ENCODE measurements at places on chromosomes 6 and 20.

GRCh38 chr6:149366267-149366921 is 33.7 kb upstream of the SUMO4 start:
- DNase-seq: no peak

DNA sequence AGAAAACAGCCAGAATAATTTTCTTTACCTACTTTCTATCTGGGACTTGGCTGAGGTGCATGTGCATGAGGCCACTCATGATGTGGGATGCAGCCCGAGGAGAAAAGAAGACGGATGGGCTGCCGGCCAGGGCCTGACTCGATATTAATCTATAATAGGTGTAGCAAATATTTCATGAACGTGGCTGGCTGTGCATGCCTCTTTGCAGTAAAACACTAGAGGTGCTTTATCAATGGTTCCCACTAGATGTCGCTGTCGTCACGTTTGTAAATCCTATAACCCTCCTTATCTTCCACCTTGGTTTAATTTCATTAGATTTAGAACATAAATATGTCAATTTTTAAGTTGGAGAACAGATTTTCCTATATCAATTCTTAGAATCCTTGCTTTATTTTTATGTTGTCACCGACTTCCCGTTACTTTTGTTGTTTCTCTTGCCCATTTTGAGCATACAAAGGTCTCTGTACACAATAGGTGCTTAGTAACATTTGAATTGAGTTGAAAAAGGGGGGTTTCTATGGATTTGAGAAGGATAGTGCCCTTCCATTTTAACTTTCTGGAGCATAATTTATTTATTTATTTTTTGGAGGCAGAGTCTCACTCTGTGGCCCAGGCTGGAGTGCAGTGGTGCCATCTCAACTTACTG is 19.6 kb upstream of the FERMT1 start:
- peak; percentile 10 for DNase-seq

GRCh38 chr6:12381587-12381986 is 91.4 kb downstream of the EDN1 start:
- DNase-seq: no peak

- DNase-seq: no peak
Measured at GRCh38 chr6:52209770-52210169, 23.6 kb downstream of the IL17A start.

GRCh38 chr6:149925974-149926777 is 3.3 kb upstream of the RAET1G start:
- no peak for DNase-seq

- no peak for DNase-seq
Measured at GRCh38 chr20:39195582-39196021, 233.5 kb downstream of the DHX35 start.

GRCh38 chr6:38212579-38212978 is 393.1 kb downstream of the ZFAND3 start:
- DNase-seq: no peak

DNA sequence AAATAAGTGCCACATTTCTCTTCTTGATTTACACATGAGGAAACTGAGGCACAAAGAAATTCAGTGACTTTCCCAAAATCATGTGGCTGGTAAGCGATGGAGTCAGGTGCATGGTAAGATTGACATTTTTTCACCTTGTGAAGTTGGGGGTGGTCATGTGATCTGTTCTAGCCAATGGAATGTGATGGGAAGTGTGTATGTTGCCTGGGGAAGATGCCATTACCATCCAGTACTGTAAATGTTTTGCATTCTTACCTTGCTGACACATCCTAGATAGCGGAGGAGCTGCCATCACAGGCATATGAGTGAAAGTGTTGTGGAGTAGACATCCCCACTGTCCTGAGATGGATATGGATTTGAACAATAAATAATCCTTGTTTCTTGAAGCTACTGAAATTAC is 499.6 kb upstream of the SULF2 start:
- DNase-seq: no peak

DNA sequence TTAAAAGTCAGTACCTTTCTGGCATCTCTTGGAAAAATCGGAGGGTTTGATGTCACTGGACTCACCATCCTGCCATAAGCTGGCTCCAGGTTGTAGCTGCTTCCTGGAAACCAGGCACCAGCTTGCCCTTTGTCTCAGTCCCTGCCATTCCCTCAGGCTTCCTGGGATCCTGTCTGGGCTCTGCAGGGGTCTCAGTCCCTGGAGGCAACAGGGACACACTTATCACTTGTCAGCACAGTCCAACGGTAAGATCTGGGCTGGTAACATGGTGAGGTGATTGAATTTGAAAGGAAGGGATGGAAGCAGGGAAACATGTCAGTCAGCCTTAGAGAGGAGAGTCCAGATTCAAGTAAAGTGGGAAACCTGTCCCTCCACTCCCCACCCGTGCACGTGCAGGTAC is 147.6 kb upstream of the ECI2 start:
- DNase-seq: no peak

GRCh38 chr20:48824830-48825565 is 2.8 kb downstream of the PREX1 start:
- no peak for DNase-seq

- no peak for DNase-seq
Measured at GRCh38 chr6:100179576-100179975, 185.6 kb upstream of the MCHR2 start.

- DNase-seq: no peak
Measured at GRCh38 chr6:22575190-22575589, 5.8 kb downstream of the HDGFL1 start.

- no peak for DNase-seq
Measured at GRCh38 chr20:7383216-7383615, 557.0 kb downstream of the HAO1 start.

DNA sequence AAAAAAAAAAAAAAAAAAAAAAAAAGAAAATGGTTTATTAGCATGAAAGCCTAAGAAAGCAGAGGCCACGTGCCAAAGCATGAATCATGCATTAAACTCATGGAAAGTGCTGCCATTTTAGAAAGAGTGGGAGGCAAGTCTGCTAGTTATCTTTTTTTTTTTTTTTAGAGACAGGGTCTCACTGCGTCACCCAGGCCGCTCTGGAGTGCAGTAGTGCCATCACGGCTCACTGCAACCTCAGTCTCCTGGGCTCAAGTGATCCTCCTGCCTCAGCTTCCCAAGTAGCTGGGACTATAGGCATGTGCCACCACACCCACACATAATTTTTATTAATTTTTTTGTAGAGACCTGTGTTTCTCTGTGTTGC is 5.2 kb downstream of the VWA7 start:
- DNase-seq: no peak

GRCh38 chr6:32198866-32199265 is 6.4 kb upstream of the GPSM3 start:
- no peak for DNase-seq

- no peak for DNase-seq
Measured at GRCh38 chr20:13402171-13402760, 181.2 kb downstream of the ISM1 start.

GRCh38 chr6:119483908-119484307 is 134.3 kb upstream of the MAN1A1 start:
- no peak for DNase-seq

DNA sequence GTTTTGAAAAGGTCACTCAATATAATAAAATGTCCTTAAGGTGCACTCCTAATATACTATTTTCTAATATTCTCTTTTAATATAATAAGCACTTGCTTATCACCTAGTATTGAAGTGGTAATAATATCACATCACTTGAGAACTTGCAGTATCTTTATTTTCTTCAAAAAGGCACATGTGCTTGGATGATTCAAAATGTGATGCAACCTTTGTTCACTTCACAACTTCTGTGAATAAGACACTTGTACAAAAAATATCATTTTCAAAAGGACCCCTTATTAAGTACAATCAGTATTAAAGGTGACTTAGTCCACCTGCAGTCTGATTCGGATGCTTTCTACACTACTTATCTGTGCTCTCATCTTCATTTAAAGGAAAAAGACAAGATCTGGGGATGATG is 3.4 kb downstream of the PRELID3B start:
- DNase-seq: no peak

DNA sequence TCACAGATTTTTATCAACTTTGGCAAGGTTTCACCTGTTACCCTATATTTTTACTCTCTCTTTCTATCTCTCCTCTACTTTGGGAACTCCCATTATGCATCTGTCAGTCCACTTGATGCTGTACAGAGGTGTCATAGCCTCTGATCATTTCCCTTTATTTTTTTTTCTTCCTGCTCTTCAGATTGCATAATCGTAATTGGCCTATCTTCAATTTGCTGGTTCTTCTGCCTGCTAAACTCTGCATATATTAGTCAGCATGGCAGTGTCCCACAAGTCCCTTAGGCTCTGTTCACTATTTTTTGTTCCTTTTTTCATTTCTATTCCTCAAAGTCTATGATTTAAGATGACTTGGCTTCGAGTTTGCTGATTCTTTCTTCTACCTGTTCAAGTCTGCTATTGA is 44.7 kb upstream of the MICB start:
- no peak for DNase-seq

GRCh38 chr6:47919875-47920274 is 138.0 kb downstream of the OPN5 start:
- no peak for DNase-seq

- no peak for DNase-seq
Measured at GRCh38 chr6:163191704-163192537, 222.6 kb upstream of the QKI start.

GRCh38 chr6:150363733-150364132 is 5.1 kb upstream of the IYD start:
- DNase-seq: no peak

GRCh38 chr6:21199262-21199661 is 394.3 kb upstream of the SOX4 start:
- DNase-seq: no peak

DNA sequence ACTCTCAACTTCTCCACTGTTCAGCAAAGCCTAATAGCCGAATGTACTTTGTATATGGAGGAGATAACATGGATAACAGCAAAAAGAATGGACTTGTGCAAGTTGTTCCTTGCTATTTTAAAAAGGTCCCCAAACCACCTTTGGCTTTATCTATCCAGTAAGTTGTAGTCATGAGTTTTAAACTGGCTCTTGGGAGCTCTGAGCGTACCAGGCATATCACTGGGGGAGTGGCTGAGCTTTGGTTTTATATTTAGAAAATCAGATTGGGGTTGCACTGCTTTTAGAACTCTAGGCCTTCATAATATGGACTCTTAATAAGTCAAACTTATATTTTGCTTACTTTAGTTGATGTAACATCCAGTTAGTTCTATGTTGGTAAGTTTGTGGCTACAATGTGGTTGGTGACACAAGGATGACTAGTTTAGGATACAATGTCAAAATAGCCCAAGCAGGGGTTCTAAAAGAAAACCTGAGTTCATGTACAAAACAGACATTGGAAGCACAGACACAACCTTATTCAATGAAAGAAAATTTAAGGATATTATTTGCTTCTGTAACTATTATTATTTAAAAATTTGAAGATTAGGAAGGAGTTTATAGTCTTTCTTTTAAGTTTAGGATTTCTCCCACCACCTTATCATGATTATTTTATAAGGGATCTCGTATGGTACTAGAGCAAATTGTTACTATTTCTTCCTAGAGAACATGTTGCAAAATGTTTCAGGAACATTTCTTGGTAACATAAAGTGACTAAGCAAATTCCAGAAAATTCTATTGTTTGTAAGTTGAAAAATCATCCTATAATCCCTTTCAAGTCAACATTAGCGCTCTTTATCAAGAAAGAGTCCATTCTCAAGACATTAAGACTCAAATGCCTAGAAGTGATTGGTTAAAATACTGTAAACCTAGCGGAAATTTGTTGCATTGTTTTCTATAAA is 165.8 kb upstream of the SUPT3H start:
- DNase-seq: no peak

DNA sequence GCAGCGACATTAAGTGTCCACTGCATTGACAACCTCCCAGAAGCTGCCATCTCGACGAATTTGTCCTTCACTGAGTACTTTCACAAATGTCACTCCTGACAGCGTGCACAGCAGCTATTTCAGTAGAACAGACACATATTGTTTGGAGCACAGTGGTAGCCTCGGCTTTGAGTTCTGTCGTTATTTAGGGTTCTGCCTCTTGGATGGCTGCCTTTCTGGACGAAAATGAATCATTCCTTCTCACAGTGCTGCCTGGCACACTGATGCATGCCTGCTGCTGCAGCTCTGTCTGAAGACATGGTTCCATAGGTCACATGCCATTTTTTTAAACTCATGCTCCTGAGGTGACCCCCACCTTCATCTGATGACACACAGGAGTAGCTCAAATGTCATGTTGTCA is 477.0 kb downstream of the C6orf118 start:
- no peak for DNase-seq

DNA sequence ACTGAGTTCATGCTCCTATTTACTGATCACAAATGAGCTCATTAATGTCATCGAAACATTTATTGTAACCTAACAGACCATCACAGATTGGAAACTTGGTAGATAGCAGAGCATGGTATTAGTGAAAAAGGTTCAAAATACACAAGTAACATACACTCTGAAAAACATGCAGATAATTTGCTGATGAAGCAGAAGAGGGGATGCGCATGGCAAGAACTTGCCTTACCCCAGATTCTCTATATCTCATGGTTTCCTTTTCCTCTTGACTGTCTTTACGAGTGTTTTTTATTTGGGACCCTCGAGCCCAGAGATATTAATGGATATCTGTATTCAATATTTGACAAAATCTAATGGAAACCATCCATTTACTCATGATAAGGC is 37.6 kb downstream of the QRSL1 start:
- DNase-seq: no peak

- no peak for DNase-seq
Measured at GRCh38 chr6:53273370-53273769, 75.4 kb downstream of the ELOVL5 start.

- peak; percentile 91 for DNase-seq
Measured at GRCh38 chr6:16473184-16473907, 235.0 kb downstream of the GMPR start.

- DNase-seq: no peak
Measured at GRCh38 chr6:107796156-107796555, 28.0 kb downstream of the SCML4 start.

- no peak for DNase-seq
Measured at GRCh38 chr6:169665289-169665688, 36.5 kb downstream of the WDR27 start.

GRCh38 chr6:162710419-162710818 is 17.1 kb downstream of the PRKN start:
- DNase-seq: no peak

GRCh38 chr6:152750694-152751093 is at the start of gene VIP:
Gene VIP, plus strand, starts transcription at chr6:152750797. Its CDS starts 1,381 bp downstream, at chr6:152752178.
- DNase-seq: no peak

- no peak for DNase-seq
Measured at GRCh38 chr6:169189686-169190085, 64.0 kb downstream of the THBS2 start.

- no peak for DNase-seq
Measured at GRCh38 chr6:168387911-168388310, 53.1 kb upstream of the SMOC2 start.

DNA sequence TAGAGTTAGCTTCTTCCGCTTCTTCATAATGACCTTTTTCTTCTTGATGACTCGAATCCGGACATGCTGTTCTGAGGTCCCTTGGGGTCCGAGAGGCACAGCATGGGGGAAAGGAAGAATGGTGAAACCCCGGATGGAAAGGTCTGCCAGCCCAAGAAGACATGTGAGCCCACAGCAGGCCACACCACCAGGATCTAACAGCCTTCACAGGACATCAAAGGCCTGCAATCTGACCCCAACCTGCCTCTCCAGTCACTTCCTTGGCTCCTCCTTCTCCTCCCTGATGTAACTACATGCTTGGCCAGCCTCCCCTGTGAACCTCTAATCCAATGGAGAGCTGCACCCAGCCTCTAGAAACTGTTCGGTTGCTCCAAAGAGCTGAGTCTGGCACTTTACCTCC is 1.6 kb downstream of the CPXM1 start:
- no peak for DNase-seq

- DNase-seq: no peak
Measured at GRCh38 chr6:84515067-84515466, 249.3 kb downstream of the TBX18 start.

Data from GM12864 (cell line).